ENCODE measurements at places on chromosomes 4 and X.
A peak's percentile ranks its signal among the peaks of the same experiment; 100 is the strongest.

DNA sequence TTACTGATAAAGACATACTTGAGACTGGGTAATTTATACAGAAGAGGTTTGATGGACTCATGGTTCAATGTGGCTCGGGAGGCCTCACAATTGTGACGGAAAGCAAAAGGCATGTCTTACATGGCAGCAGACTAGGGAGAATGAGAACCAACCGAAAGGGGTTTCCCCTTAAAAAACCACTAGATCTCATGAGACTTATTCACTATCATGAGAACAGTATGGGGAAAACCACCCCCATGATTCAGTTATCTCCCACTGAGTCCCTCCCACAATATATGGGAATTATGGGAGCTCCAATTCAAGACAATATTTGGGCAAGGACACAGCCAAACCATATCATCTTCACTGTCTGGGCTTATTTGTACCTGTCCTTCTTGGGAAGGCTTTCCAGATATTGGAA, 22.8 kb upstream of the MUC7 start:
- DNase-seq = no peak

- no peak for DNase-seq
Observed at GRCh38 chr4:184857441-184858121, 31.8 kb upstream of the ACSL1 start.

DNA sequence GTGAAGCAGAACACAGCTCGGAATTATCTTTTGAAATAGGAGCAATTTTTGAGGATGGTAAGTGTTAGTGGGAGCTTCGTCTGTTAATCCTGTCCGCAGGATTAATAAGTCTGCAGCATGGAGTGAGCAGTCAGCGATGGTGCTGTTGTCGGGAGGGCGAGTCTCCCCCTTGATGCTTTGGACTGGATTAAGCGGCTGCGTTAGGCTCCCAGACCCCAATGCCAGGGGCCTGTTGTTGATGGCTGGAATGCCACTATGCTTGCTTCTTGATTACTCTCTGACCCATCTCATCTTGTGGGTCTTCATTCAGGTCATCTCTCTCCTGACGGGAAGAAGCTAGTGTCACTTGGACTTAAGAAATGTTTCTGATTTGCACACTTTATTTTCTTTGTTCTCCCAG, 332.6 kb downstream of the ARHGAP10 start:
- no peak for DNase-seq

DNA sequence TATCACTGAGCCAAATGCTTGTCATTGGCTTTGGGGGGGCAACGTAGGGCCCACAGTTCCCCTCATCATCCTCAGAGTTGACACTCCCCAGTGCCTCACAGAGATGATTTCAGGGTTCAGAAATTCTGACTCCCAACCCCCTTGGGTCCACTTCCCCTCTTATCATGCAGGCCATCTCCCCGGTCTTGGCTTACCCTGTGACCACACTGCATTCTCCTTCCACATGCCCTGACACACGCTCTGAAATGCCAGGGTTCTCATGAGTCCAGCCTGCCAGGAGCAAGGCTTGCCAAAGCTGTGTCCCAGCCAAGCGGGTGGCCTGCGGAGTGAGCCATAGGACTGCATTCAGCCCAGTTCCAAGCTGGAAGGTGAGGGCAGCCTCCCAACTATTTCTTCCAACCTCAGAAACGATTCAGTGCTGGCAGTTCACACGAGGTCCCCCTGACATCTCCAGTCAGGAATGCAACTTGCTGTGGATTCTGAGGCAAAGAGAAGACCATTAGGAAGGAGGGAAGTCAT, 101.2 kb downstream of the SMIM20 start:
- peak; percentile 80 for DNase-seq

DNA sequence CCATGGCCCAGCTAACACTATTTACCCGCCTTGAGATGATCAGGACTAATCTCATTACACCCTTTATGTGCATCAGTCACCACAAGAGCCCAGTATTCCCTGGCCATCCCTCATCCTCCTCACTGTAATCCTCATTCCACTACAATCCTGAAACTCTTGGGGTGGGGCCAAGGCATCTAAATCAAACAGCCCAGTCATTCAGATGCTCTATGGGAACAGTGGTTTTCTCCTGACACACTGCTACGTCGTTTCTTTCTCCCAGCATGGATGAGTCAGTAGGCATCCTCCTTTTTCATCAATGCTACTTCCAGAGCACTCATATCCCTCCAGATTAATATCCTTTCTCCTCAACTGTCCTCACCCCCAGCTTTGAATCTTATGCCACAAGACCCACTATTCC, 5.6 kb downstream of the SDAD1 start:
- DNase-seq = peak; percentile 72

GRCh38 chrX:64186974-64187761, 18.3 kb downstream of the AMER1 start:
- DNase-seq = no peak

DNA sequence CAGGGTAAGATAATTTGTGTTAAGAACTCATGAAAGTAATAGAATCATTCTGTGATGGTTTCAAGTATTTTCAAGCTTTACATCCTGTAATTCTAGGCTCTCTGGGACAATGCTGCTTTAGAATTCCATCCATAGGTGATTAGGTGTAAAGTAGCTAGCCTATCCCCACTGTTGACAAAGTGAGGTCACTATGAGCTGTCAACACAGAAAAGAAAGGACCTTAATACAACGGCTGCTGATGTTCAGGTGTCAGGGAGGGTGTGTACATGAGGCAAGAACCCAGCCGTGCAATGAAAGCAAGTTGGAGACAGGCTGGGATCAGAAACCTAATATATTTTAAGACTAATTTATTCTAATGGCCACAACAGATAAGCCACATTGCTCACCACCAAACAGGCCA, 36.8 kb upstream of the SH3RF1 start:
- DNase-seq = no peak

DNA sequence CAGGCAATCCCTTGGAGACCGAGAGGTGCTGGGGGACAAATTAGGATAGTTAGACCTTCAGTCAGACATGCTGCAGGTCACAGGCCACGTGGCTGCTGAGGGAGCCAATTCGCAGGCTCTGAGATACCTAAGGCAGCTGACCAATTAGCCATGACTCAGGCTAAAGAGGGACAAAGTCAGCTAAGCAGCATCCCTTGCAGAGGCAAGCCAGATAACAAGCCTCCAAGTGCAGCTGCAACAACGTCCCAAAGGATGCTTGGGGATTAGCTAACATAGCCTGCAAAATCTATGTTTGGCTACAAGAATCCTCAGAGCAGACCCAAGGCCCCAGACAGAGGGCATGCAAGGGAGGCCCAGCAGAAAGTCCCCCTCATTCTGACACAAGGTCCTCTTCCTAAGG, 93.5 kb downstream of the SEL1L3 start:
- DNase-seq = peak; percentile 36

- DNase-seq = no peak
Observed at GRCh38 chr4:70182517-70183167, 12.9 kb upstream of the ODAM start.

- no peak for DNase-seq
Observed at GRCh38 chrX:43176686-43177085, 398.7 kb upstream of the PPP1R2C start.

Measured in AG04450 (cell line).